ENCODE measurements at places on chromosomes 3 and 15.

DNA sequence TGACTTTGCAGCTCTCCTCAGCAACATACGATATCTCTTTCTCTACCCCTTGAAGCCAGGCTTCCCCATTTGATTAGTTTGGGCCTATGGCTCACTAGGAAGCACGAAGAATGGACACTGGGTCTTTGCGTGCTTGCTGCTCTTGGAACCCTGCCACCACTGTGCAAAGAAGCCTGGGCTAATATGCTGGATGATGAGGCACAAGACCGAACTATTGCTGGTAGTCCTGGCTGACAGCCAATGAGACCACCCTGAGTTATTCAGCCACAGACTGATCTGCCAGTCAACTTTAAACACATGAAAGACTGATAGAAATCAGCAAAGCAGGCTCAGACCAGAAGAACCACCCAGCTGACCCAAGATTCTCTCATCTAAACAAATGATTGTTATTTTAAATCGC is 250.3 kb downstream of the CBLB start:
- no peak for DNase-seq

DNA sequence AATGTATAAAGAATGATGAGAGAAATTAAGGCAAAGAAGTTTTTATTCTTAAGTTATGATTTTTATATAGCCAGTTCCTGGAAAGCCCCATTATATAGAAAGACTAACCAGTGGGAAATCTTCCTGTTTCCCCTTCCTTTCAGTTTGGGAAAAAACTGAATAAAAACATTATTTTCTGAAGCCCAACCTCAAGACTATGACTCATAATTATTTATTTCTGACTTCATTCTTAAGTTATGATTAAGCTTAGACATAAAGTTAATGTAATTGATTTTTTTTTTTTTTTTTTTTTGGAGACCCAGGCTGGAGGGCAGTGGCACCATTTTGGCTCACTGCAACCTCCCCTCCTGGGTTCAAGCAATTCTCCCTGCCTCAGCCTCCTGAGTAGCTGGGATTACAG is 55.8 kb downstream of the TRPC1 start:
- DNase-seq, result peak; percentile 3

DNA sequence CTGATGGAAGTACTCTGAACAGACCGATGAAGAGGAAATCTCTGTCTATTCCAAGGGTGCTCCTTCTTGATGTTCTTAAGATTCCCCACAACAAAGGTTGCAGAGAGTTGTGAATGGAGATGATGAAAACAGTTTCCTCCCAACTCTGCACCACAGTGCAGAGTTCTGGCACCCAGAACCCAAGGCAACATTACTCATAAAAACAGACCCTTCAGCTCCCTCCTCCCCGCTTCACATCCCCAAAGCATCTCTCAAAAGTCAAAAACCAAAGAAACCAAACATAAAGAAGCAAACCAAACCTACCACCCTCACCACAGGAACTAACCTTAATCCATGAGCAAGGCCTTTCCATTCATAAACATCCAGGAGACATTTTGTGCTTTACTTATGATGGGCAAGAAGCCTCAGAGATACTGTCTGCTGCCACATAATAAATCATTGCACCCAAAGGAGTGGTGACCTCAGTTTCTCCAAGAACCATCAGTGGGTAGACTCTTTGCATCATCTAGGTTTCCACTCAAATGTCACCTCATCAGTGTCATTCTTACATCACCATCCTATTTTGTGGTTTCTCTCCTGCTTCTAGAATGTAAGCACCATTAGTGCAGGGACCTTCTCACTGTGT is 13.2 kb downstream of the PCOLCE2 start:
- DNase-seq, result no peak

DNA sequence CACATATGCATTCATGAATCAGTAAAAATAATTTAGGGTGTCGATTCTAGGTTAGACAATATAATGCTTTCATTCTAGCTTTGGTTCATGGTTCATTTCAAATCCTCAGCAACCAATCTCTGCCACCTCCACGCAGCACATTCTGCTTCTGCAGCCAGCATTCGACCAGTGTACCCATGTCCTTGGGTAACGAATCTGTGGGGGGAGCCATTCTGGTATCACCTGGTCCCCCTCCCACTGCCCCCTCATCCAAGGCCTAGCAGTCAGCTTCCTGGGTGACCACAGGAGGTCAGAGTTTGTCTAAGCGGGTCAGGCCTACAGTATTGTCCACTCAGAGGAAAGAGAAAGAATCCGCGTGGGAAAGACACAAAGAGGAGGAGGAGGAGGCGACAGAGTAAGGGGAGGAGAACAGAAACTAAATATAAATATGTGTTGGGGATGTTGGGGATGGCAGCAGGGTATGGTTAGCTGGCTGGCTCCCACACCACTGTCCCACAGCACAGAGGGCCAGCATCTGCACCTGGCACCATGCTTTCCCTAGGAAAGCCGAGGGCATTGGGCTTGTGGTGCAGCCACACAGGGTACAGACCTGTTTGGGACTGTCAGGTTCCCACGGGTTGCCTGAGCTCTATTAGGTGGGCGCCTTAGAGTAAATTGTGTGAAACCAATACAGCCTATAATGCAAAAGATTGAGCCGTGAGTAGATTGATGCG is 12.1 kb downstream of the PAK6 start:
- DNase-seq, result no peak

- DNase-seq, result no peak
Observed at GRCh38 chr15:60800299-60801072, 321.5 kb upstream of the ICE2 start.

- no peak for DNase-seq
Observed at GRCh38 chr15:33298631-33299030, 12.1 kb upstream of the RYR3 start.

- DNase-seq, result no peak
Observed at GRCh38 chr3:113228498-113229286, 17.3 kb downstream of the BOC start.

DNA sequence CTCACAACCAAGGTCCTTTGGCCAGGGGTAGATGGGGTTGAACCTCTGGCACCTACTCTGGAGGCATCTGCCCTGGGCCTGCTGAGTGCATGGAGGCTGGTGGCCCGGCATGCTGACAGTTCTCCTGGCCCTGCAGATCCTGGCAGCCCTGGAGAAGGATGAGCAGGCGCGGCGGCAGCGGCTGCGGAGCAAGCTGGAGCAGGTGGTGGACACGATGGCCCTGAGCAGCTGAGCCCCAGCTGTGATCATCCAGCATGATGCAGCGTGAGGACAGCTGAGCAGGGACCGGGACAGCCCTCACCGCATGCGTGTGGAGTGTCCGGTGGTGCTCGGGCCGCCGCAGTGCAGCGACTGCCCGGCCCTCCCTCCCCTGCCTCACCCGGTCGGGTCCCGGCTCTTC is 50.9 kb downstream of the PLXNA1 start:
- DNase-seq, result no peak

DNA sequence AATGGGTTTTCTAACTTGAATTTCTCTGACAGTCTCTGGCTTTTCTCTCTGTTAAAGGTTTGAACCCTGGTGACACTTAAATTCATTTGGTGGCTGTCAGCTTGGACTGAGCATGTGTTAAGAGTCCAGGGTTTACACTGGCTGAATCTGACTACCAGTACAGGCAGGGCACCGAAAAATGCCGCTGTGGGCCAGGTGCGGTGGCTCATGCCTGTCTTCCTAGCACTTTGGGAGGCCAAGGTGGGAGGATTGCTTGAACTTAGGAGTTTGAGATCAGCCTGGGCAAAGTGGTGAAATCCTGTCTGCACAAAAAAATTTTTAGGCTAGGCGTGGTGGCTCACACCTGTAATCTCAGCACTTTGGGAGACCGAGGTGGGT is 1.8 kb downstream of the MANF start:
- no peak for DNase-seq

GRCh38 chr3:174822320-174822719 is 36.8 kb upstream of the NAALADL2 start:
- no peak for DNase-seq

- peak; percentile 15 for DNase-seq
Observed at GRCh38 chr3:22713936-22714335, 489.2 kb upstream of the UBE2E2 start.

DNA sequence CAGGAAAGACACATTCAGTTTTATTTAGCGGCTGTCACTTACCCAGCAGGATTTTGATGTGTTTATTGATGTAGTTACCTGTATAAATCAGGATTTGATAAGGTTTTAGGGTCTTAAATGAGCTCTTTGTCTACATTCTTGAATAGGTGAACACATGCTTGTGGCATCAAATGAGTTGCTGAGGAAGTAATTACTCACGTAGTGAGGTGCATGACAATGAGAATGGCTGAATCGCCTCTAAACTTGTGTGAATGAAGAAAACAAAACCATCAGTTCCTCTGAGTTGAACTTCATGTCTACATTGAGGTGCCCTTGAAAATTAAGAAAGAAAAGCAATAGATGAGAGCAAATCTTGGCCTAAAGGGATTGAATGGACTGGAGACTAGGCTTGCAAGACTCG is 245.6 kb upstream of the SATB1 start:
- DNase-seq, result no peak

DNA sequence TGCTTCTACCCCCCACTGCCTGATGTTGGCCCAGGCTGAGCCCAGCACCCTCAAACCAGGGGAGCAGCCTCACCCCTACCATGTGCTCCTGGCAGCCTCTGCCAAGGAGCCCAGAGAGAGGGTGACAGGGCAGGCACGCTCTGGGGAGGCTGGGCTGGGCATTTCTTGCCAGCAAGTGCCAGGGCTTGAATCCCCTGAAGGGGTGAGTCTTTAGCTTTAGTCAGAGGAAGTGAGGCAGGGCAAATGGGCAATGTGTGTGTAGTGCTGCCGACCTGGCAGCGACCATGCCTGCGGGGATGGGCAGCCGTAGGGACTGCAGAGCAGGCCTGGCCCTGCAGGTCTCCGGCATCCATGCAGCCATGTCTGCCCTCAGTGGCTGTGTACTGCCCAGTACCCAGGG is 18.1 kb downstream of the DUSP7 start:
- no peak for DNase-seq

DNA sequence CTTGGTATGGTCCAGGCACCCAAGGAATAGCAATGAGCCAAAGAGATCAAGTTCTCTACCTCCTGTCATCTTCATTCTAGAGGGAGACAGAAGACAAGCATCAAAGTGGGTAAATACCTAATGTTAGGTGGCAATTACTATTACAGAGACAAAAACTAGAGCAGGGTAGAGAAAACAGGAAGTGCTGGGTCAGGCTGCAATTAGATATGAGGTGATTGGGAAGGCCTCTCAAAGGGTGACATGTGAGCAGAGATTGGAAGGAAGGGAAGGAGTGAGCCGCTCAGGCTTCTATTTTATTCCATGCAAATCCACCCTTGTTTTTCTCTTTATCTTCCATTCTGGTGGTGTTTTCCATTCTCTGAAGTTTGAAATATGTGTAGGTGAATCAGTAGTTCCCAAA is 37.4 kb downstream of the EBLN2 start:
- no peak for DNase-seq

DNA sequence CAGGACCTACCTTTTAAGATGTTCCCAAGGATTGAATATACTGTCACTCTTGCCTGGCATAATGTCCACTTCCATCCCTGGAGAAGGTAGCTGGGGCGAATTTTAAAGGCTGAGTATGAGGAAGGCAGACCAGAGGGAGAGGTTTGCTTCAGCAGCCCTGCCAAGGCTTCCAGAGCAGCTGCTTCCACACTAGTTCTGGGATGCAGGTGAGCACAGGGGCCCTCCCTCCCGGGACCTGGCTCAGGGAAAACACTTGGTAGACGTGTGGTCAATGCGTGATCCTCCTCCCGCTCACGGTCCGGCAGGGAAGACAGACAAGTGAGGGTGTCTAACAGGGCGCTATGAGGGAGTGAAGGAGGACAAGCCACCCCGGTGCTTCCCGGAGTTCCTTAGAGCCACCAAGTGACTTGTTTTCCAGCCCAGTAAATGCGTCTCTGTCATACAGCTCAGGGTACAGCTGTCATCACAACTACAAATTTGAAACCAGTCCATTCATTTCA is 327.6 kb downstream of the ARRDC4 start:
- no peak for DNase-seq

GRCh38 chr3:108388136-108389132 is 92.1 kb downstream of the HHLA2 start:
- no peak for DNase-seq

DNA sequence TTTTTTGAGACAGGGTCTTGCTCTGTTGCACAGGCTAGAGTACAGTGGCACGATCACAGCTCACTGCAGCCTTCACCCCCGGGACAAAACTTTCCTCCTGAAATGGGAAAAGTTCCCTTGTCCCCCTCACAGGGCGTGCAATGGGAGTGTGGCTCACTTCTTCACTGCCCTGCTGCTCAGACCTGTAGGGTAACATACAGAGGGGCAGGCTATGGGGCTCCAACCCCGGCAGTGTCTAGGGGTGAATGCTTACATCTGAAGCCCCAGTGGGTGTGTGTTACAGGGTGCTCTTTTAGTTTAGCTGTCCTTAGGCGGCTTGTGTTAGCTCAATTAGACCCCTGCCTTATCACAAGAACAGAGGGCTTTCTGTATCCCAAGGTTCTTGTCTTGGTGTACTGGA is 157.3 kb downstream of the RBPMS2 start:
- DNase-seq, result no peak

DNA sequence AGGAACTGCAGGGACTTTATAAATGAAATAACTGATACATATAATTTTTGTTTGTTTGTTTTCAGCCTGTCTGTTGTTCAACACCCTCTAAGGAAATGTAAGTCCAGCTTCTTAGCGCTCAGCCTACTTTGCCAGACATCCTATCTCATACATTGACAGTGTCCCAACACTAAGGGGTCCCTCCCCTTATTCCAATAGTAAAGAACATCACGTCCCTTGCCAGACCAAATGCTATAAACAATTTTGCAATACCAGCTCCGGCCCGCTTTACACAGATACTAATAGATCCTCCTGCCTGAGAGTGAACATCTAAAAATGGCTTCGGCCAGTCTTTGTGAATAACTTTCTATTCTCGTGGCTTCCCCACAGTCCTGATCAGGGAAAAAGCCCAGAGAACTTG is 4.5 kb upstream of the TAFA4 start:
- no peak for DNase-seq

GRCh38 chr3:29649815-29650547 is 369.1 kb downstream of the RBMS3 start:
- peak; percentile 23 for DNase-seq

DNA sequence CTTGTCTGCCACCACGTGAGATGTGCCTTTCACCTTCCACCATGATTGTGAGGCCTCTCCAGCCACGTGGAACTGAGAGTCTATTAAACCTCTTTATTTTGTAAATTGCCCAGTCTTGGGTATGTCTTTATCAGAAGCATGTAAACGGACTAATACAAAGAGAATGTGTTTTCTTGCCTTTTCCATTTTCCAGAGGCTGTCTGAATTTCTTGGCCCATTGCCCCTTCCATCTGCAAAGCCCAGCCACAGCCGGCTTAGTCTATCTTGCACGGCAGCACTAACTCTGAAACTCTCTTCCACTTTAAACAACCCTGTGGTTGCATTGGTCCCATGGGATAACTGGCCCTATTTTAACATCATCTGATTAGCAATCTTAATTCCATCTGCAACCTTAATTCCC is 215.3 kb downstream of the LRTM1 start:
- DNase-seq, result no peak
